ENCODE measurements at places on chromosomes 2 and 18.

DNA sequence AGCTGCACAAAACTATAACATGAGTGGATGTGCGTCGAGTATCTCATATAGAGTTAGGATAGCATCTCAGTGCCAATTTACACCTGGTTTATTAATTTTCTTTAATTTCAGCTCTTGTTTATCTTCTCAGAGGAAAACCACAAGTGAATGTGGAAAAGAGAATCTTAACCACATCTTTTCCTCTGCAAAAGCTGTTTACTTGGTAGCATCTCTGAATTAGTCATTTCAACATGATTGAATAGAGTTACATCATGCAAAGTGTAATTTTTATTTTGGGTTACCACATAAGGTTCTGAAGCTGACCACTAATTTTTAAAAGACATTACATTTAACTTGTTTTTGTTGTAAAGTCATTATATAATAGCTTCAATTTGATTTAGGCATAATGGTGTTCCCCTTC, 83.8 kb upstream of the FAM237A start:
- DNase-seq, result peak; percentile 22

DNA sequence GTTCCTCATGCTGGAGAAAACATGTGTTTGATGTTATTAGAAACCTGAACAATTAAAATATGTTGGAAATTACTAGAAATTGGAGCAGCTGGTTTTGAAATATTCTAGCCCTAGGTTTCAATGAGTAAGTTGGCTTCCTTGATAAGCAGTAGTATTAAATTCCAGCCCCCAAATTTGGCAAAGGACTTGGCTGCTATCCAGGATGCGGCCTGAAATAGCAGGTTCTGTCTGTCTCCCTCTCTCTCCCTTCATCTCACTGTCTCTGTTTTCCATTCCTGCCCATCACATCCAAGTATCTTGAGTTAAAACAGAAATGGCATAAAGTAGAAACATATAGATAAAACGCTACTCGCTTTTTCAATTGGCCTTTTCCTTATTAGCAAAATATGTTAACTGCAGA, 20.9 kb upstream of the GPR45 start:
- DNase-seq, result no peak

DNA sequence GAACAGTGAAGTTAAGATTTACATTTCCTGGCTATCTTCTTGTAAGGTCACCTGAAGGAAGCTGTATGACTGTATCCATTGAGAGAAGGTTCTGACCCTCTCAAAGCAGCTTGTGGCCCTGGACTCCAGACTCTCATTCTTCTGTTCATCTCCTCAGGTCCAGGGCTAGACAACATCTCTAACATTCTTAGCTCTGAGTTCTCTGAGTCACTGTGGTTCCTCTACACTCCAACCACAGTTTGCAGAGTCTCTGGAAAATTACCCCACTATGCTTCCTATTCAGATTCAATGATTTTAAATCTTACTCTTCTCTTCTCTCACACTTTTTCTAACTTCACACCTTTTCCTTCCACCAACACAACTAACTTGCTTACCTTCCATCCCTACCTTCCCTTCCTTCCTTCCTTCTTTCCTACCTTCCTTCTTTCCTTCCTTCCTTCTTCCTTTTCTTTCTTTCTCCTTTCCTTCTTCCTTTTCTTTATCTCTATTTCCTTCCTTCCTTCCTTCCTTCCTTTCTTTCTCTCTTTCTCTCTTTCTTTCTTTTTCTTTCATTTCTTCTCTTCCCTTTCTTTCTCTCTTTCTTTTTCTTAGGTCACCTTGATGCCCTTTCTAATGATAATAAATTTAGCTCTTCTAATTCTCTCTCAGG, 824.3 kb upstream of the ZEB2 start:
- DNase-seq, result no peak

DNA sequence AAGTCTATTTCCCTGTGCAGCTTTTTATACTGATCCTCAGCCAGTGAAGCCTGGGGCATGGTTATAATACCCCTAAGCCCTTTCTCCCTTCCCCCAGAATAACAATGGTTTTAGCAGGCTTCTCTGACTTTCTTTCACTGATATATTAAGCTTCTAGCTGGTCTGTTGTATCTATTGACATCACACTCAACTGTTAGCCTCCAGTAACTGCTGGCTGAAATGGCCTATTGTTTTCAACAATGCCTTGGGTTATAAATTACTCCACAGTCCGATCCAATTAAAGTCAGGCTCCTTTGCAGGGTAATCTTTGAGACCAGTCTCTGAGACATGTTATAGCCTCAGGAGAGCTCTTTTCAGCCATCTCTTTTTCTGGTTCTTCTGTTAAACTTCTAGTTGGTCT, 2.9 kb upstream of the SLC9A4 start:
- no peak for DNase-seq

DNA sequence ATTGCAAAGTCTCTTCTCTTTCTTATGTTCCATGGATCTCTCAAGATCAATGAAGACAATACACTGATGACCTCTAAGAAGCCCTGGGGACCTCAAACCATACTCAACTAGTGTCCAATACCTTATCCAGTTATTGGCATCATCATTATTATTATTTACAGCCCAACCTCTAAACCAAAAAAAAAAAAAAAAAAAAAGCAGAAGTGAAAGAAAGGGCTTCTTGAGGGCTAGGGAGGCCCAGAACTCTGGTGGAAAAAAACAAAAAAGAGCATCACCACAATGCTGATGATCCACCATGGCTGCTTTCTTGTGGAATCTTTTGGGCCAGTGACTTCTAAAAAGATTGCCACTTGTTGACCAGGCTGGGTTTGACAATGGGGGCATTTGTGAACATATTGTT, 324.9 kb downstream of the LPIN1 start:
- no peak for DNase-seq

All from CD4-positive, alpha-beta T cell treated with Interleukin-2 at 100 ng/mL for 4 hours (primary cell).